ENCODE measurements at places on chromosomes 2 and 18. TPM values are rescaled to one million over a fixed set of nuclear protein-coding genes. Genes with fewer than 3 reads are reported as not detected.

DNA sequence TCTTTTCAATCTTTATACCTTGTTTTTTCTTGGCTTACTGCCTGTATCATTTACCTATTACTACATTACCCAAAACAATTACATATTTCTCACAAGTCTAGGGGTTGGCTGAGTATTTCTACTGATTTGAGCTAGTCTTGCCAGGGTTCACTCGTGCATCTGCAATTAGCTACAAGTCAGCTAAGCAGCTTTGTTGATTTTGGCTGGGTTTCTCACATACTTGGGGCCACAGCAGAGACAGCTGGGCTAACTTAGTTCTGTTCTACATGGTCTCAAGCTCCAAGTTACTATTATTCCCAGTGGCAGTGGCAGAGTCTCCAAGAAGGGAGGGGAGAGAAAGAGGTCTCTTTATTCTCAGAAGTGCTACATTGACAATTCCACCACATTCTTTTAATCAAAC lies 54.7 kb upstream of the SP5 start:
- no peaks in the 10 kb centered on the region for H3K36me3 ChIP-seq
- no peak overlapping the region for H3K27ac ChIP-seq
- no peak overlapping the region for H3K4me3 ChIP-seq
- no peak for DNase-seq
- no peaks in the 10 kb centered on the region for H3K27me3 ChIP-seq

- no peak for DNase-seq
- H3K4me1 ChIP-seq: no peaks in the 10 kb centered on the region
- H3K36me3 ChIP-seq: no peaks in the 10 kb centered on the region
- no peaks in the 10 kb centered on the region for H3K27me3 ChIP-seq
- no peak overlapping the region for H3K27ac ChIP-seq
Measured at GRCh38 chr2:71608034-71608433, 154.7 kb downstream of the DYSF start.

- H3K4me1 ChIP-seq: no peaks in the 10 kb centered on the region
- no peaks in the 10 kb centered on the region for H3K36me3 ChIP-seq
Measured at GRCh38 chr2:6653281-6653750, 212.4 kb downstream of the CMPK2 start.

GRCh38 chr2:30979822-30980245 lies 158.4 kb downstream of the GALNT14 start:
- no peaks in the 10 kb centered on the region for H3K27me3 ChIP-seq
- peak; percentile 17 for DNase-seq
- H3K27ac ChIP-seq: peak overlapping the region; percentile 47
- no peak overlapping the region for H3K4me3 ChIP-seq
- no peaks in the 10 kb centered on the region for H3K4me1 ChIP-seq
- no peaks in the 10 kb centered on the region for H3K36me3 ChIP-seq

- no peaks in the 10 kb centered on the region for H3K27me3 ChIP-seq
- no peak overlapping the region for H3K27ac ChIP-seq
- no peaks in the 10 kb centered on the region for H3K36me3 ChIP-seq
- peaks cover 6% of the 10 kb centered on the region for H3K4me1 ChIP-seq
Measured at GRCh38 chr2:72261076-72261475, 113.4 kb upstream of the CYP26B1 start.

- DNase-seq: no peak
- H3K27ac ChIP-seq: peak overlapping the region; percentile 67
- no peaks in the 10 kb centered on the region for H3K36me3 ChIP-seq
- H3K4me3 ChIP-seq: no peak overlapping the region
Measured at GRCh38 chr18:6746386-6746960, 17.0 kb downstream of the ARHGAP28 start.

- no peaks in the 10 kb centered on the region for H3K27me3 ChIP-seq
- no peaks in the 10 kb centered on the region for H3K36me3 ChIP-seq
- no peak overlapping the region for H3K4me3 ChIP-seq
Measured at GRCh38 chr2:219661197-219661954, 33.9 kb downstream of the SLC4A3 start.

GRCh38 chr18:48919547-48919946 lies 31.2 kb downstream of the SMAD7 start:
- no peaks in the 10 kb centered on the region for H3K27me3 ChIP-seq
- peaks cover 8% of the 10 kb centered on the region for H3K4me1 ChIP-seq
- no peak overlapping the region for H3K4me3 ChIP-seq

Gene CHRNG
- total RNA-seq: not detected

Gene ST8SIA3
- total RNA-seq: not detected

Data from prostate gland (tissue), 2 donors.